ENCODE measurements at places on chromosomes 12 and 14.

DNA sequence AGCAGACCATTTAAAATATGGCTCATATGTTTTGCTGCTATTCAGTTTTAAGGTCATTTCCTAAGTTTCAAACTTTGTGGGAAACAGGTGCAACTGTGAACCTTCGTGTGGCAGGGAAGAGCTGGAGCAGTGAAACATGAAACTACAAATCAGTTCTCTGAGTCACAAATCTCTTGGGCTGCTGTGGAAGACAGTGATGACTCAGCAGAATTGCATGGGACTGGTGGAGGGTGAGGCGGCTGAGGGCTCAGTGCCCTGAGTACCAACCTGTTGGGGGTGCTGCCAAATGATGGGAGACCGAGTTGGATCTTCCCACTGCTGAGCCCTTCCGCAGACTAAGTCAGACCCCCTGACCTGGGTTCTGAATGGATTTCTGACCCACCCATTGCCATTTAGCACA lies 8.4 kb upstream of the CALM1 start:
- DNase-seq, result no peak

DNA sequence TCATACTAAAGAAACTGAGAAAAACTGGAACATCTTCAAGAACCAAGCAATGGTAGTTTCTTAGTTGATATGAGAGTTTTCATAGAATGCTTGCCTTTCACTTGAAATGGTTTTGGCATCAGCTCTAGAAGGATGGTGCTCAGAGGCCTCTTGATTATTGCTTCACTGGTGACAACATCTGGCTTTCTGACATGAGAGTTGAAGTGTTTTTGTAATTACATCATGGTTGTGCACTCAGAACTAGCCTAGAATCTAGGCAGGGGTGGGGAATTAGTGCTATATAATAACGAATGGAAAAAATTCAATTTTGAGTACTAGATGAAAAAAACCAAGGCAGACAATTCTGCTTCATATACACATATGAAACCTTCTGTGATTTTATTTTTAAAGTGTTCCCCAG lies 172.8 kb upstream of the LMNTD1 start:
- DNase-seq, result no peak

- no peak for DNase-seq
These were observed 592.4 kb downstream of the SOX5 start for GRCh38 chr12:23356927-23357708.

- DNase-seq, result no peak
These were observed 12.2 kb upstream of the CATSPERB start for GRCh38 chr14:91744068-91744480.

GRCh38 chr12:114682106-114682784 lies 1.7 kb downstream of the TBX3 start:
- no peak for DNase-seq

DNA sequence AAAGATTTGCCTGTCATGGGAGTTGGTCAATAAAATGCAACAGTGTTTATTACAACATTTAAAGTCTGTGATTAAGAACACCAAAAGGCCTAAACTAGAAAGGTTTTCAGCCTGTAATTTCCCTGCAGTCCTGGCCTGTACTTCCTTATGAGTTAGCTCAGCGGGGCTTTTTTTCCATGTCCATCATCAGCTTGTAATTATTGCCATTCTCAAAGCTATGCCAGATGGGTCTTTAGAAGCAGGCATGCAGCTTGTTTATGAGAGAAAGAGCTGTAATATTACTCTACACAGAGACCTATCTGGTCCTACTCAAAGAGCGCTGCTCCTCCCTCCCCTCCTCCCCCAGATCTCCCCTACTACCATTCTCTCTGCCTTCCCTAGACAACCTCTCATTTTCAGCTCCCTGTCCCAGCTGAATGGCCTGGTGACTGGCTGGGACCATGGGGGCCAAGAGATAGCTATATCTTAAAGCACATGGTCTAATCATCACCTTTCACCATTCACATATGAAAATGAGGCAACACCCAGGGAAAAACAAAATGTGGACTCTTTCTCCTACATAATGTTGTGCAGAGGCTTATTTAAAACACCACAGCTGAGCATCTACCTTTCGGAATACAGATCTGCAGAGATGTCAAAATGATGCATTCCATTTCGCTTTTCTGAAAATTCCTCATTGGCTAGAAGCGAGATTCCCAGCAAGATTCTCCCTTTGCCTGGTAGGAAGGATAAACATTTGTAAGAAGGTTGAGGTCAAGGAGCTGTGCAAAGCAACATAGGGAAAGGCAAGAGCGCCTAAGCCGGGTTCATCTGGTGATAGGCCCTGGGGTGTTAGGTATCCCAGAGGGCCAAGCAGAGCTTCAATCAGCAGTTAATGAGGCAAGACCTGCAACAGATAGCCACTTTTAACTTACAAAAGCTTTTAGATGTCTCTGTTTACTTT lies 209.7 kb upstream of the CDKN3 start:
- DNase-seq, result no peak

GRCh38 chr12:12157424-12157823 lies 86.7 kb downstream of the BCL2L14 start:
- no peak for DNase-seq

DNA sequence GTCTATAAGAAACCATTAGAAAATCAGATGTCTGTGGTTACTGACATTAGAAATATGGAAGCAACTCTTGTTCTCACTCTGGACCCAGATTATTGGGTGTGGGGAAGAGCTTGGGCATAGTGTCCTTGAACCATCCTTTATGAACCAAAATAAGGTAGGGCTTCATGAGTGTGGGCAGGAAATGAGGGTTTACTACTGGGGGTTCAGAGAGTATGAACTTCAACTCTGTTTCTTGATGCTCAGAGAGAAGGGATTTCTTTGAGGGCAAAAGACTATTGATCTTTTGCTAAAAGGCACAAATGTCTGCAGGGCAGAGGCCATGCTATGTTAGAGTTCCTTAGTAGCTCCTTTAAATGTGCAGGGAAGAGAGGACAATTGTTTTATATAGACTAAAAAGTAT lies 183.3 kb upstream of the ATP2B1 start:
- DNase-seq, result no peak

DNA sequence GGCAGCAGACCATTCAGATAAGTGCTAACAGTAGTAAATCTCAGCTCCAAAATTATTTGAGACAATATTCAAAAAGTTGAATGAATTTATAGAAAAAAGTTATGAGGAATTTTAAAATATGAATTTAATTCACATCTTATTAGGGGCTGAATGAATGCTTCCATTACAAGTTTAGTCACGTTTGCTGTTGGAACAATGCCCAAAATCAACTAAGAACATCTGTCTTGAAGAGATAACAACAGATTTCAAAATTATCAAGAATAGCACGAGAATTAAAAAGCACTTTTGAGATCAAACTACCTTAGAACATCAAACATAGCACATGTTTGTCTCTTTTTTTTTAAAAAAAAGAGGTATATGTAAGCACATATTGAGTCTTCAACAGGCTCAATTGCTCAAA lies 115.4 kb upstream of the PPFIA2 start:
- DNase-seq, result no peak

- no peak for DNase-seq
These were observed 260.4 kb upstream of the PPFIA2 start for GRCh38 chr12:82019533-82019932.

GRCh38 chr12:38736821-38737220 lies 168.6 kb downstream of the CPNE8 start:
- no peak for DNase-seq

- DNase-seq, result peak; percentile 51
These were observed 802 bp downstream of the SUSD6 start for GRCh38 chr14:69612014-69612782.

DNA sequence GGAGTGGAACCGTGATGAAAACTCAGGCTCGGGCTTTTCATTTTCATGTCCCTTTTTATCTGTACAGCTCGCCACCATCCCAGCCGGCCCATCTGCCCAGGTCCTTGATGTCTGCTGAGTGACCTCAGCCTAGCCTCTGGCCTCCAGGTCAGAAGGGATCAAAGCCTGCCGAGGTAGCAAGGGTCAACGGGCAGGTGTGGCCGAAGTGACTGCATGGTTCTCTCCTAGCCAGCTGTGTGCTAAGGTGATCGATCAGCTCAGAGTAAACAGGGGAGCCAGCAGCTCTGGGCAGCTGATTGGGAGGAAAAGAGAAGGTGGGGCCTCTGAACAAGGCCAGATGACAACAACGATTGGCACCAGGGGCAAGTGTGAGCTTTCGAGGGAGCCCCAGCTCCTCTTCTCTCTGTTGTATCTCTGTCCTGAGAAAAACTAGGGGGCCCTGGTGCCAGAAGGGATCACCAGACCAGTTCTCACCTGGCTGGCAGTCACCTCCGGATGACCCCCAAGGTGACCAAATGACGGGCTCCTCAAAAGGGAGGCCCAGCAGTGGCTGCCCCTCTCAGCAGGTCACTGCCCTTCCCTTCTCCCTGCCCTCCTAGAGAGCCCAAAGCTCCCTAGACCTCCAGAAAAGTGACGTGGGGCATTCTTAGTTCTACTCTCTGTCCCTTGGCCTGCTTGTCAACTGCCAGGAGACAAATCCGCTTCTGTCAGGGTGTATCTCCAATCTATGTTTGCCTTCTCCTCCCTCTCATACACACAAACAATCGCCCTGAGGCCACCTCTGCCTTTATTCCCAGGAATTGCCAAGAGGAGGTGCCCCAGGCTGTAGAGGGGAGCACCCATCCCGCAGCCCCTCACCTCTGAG lies 3.4 kb downstream of the SLC6A12 start:
- DNase-seq, result no peak

GRCh38 chr14:37138898-37139297 lies 33.5 kb downstream of the SLC25A21 start:
- DNase-seq, result no peak

DNA sequence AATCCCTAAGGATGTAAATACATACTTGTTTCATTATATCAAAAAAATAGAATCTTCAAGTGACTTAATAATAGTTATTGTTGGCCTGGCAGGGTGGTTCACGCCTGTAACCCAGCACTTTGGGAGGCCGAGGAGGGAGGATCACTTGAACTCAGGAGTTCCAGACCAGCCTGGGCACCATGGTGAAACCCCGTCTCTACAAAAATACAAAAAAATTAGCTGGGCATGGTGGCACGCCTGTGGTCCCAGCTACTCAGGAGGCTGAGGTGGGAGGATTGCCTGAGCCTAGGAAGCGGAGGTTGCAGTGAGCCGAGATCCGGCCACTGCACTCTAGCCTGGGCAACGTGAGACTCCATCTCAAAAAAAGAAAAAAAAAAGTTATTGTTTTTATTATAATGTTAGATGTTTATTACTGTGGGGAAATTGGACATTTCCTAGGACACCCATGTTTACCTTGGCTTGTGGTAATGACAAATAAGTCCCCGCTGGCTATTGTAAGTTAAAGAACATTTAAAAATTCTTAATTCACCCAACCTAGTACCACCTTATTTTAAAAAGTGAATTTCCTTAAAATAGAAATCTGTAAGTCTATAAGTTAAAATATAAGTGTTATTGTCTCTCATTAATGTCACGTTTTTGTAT lies 1.8 kb downstream of the USP15 start:
- no peak for DNase-seq

DNA sequence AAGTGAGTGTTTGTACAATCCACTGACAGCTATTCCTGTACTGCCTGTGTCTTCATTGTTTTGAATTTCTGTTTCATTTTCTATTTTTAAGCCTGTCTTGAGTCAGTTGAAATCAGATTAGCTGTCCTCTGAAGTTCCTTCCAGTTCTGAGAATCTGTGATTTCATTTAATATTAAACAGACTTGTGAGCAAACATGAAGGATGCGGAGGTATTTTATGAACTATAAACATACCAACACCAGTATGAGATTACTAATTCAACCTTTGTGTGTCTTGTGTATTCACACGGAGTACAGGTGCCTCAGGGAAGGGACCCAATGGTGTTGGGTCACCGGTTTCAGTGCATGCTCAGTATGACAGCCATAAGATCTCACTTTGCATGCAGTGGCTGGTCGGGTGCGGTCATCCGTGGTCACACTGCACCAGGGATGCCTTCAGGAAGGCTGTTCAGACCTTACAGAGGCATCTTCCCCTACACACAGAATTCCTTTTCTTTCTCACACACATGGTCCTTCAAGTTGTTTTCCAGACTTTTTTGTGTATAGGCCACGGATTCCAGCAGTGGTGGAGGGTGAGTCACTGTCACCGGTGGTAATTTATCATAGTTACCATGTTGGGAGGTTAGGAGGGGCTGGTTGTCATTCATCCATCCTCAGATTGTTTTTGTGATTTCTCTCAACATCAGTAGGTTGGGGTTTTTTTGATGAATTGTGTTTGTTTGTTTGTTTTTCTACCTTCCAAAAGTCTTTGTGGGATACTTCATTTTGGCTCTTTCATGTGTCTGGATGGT lies 103.0 kb upstream of the SFSWAP start:
- DNase-seq, result no peak

DNA sequence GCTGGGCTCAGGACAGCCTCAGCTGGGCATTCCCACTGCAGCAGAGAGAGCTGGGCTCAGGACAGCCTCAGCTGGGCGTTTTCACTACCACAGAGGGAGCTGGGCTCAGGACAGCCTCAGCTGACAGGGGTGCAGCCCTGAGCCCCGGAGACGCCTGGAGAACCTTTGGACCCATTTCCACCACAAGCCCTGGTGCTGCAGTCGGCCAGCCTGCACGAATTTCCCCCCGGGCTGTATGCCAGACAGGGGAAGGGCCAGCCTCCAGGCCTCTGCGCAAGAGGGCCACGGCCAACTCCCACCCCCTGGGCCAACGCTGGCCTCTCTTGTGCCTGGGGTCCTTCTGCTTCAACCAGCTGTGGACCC lies 2.6 kb upstream of the C14orf180 start:
- DNase-seq, result no peak

- DNase-seq, result no peak
These were observed 147.7 kb upstream of the SYT10 start for GRCh38 chr12:33587354-33587753.

GRCh38 chr12:50506753-50507473 lies 2.1 kb downstream of the DIP2B start:
- no peak for DNase-seq

GRCh38 chr14:68599896-68600610 lies 192.8 kb downstream of the ZFP36L1 start:
- no peak for DNase-seq

GRCh38 chr12:49347311-49348193 lies 864 bp downstream of the DNAJC22 start:
- DNase-seq, result peak; percentile 88

DNA sequence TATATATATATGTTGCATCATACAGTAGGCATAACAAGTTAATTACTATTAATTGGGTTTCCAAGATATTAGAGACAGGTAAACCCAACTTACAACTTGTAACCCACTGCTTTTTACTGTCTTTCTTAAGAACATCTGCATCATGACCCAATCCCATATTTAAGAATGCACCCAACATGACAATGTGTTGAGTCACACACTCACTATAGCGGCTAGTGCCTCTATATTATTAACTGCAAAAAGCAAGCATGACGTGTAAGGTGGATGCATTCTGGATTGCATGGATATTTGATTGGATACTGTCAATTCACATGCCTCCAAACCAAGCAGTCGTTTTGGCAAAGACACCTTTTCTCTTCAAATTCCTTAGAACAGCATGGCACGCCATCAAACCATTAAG lies 68.2 kb downstream of the KSR2 start:
- DNase-seq, result no peak

DNA sequence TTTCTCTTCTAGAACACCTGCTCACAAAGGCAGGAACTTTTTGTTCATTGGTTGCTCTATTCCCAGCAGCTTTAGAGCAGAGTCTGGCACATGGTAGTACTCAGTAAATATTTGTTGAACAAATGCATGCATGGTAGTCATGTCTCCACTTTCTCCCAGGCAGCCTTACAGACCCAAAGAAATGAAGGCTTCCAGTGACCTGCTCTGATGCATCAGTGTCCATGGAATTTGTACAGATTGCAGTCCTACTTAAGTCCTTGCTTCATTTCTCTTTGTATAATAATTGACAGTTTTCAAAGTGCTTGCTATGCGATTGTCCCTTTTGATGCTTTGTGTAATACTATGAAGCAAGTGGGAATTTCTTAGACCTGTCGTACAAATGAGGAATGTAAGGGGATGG lies 119.6 kb downstream of the DERA start:
- no peak for DNase-seq

GRCh38 chr12:72053604-72054003 lies 115.0 kb downstream of the TPH2 start:
- DNase-seq, result no peak

Measured in memory B cell (primary cell).